ENCODE measurements at places on chromosomes 13 and 19.

- DNase-seq: no peak
Measured at GRCh38 chr19:1538978-1539377, 15.1 kb downstream of the PLK5 start.

DNA sequence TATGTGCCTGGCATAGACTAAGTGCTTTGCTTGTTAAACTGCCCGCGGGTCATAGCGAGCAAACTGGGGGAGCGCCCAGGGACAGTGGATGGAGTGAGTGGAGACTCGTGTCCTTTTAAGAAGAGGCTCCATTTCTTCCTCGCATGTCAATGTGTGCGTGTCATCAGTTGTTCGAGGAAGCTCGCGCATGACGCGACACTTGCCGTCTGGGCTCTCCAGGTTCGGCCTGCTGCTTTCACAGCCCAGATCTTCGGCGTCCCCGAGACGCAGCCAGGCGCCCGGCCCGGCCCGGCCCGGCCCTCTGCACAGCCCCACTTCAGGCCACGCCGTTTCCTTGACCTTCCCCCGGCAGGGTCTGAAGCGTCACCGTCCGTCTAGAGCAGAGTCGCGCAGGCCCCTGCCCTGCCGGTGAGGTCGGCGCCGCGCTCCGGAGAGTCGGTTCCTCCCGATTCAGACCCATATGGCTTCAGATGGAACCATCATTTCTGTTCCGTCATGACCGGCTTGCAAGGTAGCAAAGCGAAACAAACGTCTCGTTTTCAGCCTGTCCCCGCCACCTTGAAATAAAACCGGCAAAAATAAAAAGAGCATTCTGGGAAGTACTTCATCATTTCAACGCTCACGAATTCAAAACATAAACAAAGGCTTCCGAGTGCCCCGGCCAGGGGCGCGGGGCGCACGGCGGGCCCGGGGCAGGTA lies 599 bp upstream of the ARHGEF7 start:
- no peak for DNase-seq

DNA sequence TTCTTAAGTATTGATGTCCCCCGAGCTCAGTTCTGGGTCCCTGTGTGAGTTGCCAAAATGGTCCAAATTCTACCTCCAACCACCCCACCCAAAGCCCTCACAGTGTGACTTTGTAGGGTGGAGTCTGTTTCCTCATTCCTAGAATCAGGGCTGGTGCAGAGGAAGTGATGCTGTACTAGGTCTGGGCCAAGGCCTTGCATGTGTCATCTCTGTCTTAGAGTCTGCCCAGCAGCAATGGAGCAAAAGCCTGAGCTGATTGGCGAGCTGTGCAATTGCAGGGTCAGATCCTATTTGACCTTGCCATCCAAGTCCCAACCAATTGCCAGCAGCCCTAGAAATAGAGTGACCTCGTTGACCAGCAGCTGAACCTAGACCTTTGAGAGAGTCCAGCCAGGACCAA lies 97.0 kb upstream of the ANKRD10 start:
- DNase-seq: no peak

DNA sequence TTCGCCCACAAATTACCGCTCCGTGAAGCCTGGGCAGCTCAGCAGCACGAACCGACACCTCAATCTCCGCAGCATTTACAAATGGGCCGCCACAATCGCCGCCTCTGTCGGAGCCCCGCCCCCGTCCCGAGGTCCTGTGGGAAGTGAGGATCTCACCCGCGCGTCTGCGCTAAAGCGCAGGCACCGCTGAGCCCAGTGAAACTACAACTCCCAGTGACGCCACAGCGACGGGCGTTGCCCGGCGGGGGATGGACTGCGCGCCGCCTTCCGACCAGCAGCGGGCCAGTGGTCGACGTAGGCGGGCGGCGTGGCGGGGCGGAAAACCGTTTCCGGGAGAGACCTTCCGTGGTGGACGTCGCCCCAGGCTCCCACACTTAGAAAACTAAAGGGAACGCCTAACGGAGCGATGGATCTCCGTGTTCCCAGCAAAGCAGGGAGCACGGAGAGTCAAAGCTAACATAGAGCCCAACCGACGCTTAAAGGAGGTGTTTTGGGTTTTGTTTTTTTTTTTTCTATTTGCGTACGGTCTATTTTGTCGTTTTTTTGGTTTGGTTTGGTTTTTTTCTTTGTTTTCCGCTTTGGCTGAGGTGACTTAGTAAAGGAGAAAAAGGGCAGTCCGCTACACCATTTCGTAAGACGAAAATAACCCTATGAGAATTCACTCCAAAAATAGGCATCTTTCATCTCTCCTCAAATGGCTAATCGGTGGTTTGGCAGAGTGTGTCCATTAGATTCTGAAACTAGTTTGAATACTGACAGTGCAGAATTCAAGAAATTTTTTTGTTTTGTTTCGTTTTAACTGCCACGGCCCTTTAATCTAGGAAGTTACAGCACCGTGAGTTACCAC lies 159.0 kb downstream of the RNF17 start:
- peak; percentile 77 for DNase-seq

DNA sequence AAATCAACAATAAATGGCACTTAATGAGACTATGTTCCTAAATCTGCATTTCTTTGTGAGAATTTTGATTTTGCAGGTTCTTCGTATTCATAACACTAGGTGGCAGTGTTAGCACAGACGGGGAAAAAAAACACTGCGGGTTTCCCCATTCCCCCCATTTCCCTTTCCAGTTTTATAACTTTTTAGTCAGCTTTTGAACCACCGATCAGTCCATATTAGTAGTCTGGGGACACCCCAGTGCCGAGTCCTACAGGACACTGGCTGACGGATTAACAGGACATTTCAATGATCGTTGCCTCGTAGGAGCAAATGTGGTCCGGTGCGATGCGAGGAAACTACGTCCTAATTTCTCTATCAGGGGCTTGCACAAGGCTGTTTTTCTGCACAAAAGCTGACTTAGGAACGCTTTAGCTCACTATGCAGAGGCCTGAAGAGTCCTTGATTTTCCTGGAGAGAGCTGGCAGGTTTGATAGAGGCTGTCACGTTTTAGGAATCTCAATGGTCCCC lies 234.3 kb downstream of the LMO7 start:
- no peak for DNase-seq

DNA sequence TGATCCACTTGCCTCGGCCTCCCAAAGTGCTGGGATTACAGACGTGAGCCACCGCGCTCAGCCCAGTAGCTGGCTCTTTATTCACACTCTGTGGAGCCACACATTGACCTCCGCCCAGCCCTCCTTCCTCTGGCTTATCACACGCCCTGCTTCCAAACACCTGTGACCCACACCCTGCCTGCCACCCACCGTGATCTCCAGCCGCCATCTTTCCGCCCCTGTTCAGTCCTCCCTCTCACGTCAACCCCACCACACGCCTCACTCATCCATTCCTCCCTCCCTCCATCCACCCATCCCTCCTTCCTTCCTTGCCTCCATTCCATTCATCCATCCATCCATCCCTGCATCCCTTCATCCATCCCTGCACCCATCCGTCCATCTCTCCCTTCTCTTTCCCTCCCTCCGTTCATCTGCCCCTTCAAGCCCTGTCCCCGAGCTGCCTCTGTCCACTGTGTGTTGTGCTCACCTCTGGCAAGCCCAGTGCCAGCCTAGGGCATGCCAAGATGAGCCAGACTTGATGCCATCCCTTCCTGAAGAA lies 17.6 kb downstream of the ZNF296 start:
- DNase-seq: no peak

- DNase-seq: no peak
Measured at GRCh38 chr19:45275370-45275971, 24.4 kb downstream of the MARK4 start.

GRCh38 chr19:5881543-5882299 lies 11.4 kb upstream of the FUT5 start:
- DNase-seq: no peak

DNA sequence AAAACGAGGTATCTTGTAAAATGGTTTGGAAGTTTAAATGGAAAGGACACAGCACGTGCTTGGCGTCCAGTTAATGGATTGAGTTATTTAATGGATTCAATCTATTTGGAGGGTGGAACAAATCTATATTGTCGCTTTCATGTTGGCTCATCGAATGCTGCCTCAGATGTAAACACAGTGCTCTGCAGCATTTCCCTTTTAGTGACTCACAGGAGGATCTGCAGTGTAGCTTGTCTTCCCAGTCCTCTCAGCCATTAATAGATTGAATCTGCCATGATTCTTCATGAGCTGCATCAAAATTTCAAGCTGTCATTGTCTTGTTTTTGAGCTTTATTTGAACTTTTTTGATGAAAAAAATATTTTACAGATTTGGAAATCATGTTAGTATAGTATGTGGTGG lies 44.7 kb downstream of the DHRS12 start:
- no peak for DNase-seq

DNA sequence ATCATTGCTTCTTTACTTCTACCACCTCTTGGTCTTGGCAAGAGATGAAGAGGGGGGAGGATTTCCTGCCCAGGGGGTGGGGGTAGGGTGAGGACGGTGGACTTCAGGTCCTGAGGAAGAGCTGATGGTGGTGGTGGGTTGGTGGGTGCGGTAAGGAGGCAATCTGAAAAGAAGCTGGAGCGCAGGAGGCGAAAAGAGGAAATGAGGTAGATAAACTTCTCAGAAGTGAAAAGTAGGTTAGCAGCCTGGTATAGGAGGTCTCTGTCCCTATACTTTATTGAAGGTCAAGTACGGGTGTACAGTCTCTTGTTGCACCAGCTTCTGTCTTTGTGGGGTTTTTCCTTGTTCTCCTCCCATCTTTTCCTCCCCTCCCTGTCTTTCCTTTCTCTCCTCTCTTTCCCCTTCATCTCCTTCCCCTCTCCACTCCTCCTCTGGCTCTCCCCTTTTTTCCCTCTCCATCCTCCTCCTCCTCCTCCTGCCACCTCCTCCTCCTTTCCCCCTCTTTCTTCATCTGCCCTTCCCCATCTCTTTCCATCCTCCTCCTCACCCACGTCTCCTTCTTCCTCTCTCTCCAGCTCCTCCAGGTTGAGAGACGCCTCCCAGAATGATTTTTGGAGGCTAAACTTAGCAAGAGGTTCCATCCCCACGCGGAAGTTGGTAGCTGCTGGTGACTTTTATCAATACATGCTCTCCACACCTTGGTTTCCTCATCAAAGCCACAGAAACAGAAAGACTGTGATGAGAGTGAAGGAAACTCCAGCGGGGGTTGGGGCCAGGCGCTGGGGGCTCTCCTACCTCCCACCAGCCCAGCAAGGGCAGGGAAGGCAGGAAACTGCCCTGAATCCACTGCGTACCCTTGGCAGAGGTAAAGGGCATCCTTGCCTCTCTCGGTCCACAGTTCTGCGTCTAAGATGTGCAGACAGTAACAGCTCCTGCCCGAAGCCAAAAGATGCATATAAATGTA lies 15.3 kb downstream of the TNFSF14 start:
- no peak for DNase-seq

DNA sequence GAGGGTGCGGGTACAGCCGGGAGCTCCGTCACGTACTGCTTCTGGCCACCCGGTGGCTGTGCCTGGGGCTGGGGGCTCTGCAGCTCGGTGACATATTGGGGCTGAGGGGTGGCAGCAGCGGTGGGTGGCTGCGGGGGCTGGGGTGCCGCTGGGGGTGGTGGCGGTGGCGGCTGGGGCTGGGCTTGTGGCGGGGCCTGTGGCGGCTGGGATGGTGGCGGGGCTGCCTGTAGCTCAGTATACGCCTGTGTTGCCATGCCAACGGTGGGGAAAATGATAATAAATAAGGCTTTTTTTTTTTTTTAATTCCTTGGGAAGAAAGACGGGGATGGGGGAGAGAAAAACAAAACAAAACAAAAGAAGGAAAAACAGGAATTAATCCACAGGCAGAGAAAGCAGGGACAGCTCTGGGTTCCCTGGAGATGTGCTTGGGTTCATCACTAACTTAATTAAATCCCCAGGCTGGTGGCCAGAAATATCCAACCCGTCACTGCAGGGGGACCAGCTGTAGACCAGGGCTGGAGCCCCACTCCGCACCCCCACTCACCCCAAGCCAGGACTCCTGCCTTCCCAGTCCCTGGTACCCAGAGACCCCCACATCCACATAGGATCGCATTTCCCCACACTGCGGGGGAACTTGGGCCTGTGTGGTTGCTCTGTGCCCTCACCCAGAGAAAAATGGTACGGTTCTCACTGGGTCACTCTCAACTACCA lies 12.4 kb downstream of the RFX1 start:
- DNase-seq: no peak

- DNase-seq: no peak
Measured at GRCh38 chr19:7772752-7773291, 9.8 kb downstream of the CLEC4M start.

DNA sequence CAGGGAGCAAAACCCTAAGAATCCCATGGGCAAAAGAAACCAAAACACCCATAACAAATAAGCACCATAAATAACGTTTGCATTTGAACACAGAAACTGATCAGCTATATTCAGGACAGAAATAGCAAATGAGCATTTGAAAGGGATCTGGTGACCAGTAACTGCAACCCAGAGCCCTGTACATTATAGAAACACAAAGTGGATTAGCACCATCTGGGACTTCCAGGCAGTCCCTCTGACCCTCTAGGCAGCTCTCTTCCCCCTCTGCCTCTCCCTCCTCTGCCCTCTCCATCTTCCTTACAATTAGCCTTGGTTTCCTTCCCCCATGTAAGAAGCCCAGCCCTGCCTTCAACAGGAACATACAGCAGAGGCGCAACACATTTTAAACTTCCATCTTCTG lies 215.0 kb downstream of the DCLK1 start:
- DNase-seq: no peak

DNA sequence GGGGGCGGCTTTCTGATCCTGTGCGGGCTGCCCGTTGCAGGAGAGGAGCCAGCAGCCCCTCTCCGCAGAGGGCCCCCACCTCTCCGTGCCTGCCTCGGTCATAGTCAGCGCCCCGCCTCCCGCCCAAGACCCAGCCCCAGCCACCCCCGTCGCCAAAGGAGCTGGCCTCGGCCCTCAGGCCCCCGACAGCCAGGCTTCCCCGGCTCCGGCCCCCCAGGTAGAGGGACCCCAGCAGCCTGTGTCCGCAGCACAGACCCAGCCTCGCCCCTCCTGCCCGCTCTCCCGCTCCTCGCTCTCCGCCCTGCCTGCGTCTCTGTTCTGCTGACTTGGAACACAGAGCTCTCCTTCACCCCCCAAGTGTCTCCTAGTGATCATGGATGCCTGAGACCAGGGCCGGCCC lies 31.3 kb upstream of the EHD2 start:
- no peak for DNase-seq

DNA sequence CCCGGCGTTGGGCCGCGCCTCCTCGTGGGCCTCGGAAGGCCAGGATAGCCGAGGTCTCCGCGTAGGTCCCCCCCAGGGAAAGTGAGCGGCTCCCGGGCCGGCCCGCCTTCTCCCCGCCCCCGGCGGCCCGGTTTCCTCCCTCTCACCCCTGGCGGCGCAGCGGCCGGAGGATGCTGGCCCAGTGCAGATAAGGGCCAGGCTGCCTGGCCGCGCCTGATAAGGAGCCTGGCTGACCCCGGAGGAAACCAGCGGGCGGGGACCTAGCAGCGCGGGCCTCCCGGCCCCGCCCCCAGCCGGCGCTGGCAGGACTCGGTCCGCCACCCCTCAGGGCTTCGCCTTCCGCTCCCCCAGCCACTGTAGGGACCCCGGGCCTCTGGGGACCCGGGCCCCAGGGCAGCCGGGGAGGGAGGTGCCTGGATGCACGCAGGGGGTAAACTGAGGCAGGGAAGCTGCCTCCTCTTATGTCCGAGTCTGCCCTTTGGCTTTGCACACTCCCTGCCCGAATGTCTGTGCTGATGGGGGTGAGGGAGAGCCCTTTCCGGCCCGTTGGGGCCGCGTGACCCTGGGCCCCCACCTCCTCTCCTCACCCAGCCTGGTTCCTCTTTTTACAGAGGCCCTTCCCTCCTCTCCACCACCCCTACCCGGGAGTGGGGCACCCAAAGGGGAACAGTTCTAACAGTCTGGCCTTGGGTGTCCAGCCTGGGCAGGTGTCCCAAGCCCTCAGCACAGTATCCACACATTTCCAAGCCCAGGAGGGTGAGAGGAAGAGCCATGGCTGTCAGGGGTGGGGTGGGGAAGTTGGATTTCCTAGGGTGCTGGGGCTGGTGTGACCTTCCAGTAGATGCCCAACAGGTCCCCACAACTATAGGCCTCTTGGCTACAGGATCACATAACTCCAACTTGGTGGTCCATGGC lies at the start of gene LYL1:
Gene LYL1, minus strand, starts transcription at position 193 of the 915 bp plus-strand sequence. CDS start 1,687 bp downstream, outside the sequence.
- DNase-seq: no peak
